RWPE1 (cell line): ENCODE measurements at places on chromosomes 6 and 20.

DNA sequence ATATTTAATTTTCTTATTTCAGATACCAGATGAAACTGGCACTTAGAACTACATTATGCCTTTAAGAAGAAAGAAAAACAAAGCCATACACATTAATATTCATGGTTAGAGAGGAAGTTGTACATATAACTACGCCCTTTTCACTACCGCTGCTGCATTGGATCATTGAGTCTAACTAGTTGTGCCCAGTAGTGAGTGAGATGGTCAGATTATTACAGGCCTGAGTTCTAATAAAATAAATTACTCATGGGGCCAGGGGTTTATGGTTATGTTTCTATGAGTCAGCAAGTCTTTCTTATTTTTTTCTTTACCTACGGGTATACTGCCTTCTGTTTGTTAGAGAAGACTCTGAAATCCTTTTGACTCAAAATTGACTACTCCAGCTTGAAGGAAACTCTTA is 11.5 kb downstream of the RIOK1 start:
- DNase-seq, result peak; percentile 37

- DNase-seq, result no peak
These were observed 88.3 kb downstream of the SSR1 start for GRCh38 chr6:7224731-7225130.

DNA sequence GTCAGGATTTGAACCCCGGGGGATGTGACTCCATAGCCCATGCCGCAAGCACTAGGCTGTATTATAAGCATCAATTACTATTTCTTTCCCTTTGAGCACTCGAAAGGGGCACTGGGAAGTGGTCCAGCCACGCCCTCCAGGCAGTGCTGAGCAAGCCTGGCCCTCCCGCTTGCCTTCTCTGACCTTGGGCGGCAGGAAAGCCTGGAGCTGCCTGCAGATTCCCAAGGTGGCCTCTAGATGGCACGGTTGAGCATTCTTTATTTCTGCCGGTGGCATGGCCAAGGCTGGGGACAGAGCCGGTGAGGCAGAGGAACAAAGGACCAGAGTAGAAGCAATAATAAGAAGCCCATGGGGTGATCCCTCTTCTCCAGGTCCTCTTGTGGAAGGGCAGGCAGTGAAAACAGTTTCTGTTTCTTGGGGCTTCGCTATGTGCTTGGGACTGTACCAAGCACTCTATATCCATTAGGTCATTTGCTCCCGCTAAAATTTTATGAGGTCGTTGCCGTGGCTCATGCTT is 32.0 kb downstream of the ARHGAP40 start:
- peak; percentile 88 for DNase-seq

- no peak for DNase-seq
These were observed 1.3 kb upstream of the TAF4 start for GRCh38 chr20:62066983-62067433.

- DNase-seq, result no peak
These were observed 35.6 kb downstream of the PDE7B start for GRCh38 chr6:135887069-135887468.

- no peak for DNase-seq
These were observed 10.4 kb upstream of the SNPH start for GRCh38 chr20:1255675-1256074.

DNA sequence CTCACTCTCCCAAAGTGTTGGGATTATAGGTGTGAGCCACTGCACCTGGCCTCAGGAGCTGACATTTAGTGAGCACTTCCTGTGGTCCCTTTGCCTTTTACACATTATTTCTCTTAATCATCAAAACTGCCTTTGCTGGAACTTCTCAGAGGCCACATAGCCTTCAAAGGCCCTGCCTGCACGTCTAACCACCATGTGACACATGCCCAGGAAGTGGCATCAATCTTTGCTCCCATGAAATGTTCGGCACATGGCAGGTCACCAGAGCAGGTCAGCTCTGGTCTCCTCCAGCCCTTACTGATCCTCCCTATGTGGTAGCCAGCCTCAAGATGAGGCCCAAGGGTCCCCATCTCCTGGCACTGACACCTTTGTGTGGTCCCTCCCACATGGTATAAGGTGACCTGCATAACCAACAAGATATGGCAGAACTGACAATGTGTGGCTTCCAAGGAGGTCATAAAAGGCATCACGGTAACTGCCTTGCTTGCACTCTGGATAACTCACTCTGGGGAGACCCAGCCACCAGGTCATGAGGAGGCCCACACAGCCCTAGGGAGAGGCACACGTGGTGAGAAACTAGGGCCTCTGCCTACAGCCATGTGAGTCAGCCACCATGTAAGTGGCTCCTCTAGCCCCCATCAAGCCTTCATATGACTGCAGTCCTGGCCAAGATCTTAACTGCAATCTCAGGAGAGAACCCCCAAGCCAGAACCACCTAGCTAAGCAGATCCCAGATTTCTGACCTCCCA is 28.8 kb upstream of the HMGA1 start:
- DNase-seq, result no peak

DNA sequence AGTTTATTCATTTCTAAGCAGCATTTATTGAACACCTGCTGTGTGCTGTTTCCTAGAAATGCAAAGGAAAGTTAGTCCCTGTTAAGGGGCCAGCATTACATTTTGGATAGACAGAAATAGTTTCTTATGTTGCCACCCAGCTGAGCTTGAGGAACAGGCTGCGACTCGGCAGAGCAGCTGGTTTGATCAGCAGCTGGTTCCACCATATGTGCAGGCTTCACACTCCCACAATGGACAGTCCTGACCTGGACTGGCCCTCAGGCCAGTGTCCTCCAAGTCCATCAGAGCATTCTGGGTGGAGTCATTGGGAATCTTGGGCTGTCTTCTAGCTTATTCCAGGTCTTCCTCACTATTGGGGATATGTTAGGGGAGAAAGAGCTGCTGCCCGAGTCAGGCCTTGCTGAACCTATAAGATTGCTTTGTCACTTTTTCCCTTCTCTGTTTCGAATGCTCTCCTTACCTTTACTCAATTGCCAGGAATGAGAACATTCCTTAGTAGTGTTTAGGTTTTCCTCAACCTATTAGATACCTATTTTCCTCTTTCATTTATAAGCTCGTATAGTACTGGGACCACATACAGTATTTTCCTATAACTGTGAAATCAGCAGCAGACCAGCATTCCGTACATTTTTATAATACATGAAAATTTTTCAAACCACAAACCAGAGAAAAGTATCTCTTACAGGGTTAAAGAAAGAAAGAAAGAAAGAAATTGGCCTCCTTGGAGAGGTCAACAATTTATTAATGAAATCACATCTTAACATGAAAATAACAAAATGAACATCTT is 203.0 kb downstream of the FARS2 start:
- DNase-seq, result no peak
